ENCODE measurements at places on chromosomes 16 and 17.
A peak's percentile ranks its signal among the peaks of the same experiment; 100 is the strongest.

- H3K36me3 ChIP-seq = peaks cover 23% of the 10 kb centered on the region
- peaks cover 69% of the 10 kb centered on the region for H3K4me1 ChIP-seq
- peak overlapping the region; percentile 89 for H3K4me3 ChIP-seq
- DNase-seq = no peak
- no peaks in the 10 kb centered on the region for H3K27me3 ChIP-seq
- peak overlapping the region; percentile 74 for H3K27ac ChIP-seq
Observed at GRCh38 chr16:8959921-8960787, 3.6 kb downstream of the USP7 start.

GRCh38 chr16:85037050-85037410 lies 9.4 kb downstream of the KIAA0513 start:
- no peak overlapping the region for H3K4me3 ChIP-seq
- H3K27ac ChIP-seq = no peak overlapping the region
- no peak for DNase-seq
- H3K4me1 ChIP-seq = peaks cover 5% of the 10 kb centered on the region
- H3K27me3 ChIP-seq = no peaks in the 10 kb centered on the region

GRCh38 chr16:78894886-78895285 lies 705.7 kb downstream of the MAF start:
- H3K36me3 ChIP-seq = peaks cover 3% of the 10 kb centered on the region
- H3K27me3 ChIP-seq = no peaks in the 10 kb centered on the region
- H3K27ac ChIP-seq = no peak overlapping the region
- H3K4me3 ChIP-seq = no peak overlapping the region
- peaks cover 40% of the 10 kb centered on the region for H3K4me1 ChIP-seq
- DNase-seq = no peak

GRCh38 chr16:57469046-57469445 lies 6.6 kb downstream of the POLR2C start:
- H3K27me3 ChIP-seq = no peaks in the 10 kb centered on the region
- H3K27ac ChIP-seq = no peak overlapping the region
- no peak overlapping the region for H3K4me3 ChIP-seq

DNA sequence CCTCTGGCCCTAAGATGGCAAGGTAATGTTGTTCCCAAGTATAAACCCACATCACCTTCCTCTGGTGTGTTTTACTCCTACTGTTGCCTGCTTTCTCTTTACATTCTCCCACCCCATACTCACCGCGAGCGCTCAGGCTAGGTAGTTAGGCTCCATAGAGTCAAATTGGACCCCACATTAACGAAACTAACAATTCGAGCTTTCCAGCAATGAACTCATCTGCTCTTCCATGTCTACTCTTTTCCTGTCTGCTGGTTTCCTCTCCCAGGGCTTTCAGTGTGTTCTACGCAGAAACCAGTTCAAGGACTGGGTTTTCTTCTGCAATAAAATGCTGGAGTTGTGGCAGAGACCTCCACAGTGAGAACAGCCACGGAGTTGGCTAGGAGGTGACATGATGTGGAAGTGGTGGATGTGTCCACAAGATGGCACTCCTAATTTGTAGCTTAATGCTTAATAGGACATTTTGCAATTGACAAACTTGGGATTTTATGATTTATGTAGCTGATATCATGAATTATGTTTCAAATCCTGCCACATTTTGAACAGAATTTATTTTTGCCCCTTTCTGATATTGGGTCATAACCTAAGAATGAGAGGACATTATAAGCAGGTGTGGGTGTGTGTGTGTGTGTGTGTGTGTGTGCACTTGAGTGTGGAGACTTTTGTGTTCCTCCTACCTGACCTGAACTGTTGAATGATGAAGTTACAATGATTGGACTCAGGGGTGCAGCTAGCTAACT lies 2.2 kb upstream of the UQCRC2 start:
- H3K27ac ChIP-seq = peak overlapping the region; percentile 90
- H3K4me3 ChIP-seq = peak overlapping the region; percentile 67
- peaks cover 11% of the 10 kb centered on the region for H3K36me3 ChIP-seq
- no peak for DNase-seq
- H3K4me1 ChIP-seq = peaks cover 21% of the 10 kb centered on the region

DNA sequence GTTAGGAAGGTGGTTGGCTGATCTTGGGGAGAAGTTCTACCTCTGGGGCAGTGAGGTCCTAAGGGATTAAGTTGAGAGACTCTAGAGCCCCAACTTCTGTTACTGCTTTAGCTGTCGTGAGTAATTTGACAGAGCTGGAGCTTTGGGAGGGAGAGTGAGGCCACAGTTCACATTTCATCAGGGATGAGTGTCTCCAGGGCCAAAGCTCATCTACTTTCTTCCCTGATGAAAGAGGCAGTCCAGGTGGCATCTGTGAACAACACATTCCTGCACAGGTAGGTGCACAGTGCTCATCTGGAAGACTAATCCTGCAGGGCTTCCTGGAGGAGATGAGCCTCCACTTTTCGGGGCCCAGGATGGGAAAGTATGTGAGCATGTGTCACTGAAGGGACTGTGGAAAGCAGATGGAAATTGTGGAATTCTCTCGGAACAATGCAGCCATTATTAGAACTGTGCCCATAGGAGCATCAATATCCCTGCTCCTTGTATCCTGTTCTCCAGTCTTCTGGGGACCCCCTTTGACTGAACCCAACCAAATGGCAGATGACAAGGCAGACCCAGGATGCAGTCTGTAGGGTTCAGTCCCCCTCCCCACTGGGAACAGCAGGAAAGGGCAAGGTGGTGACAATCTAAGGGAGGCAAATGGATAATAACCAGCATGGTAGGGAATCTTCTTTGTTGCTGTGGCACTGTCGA lies 9.0 kb downstream of the DYNLL2 start:
- no peak overlapping the region for H3K4me3 ChIP-seq
- H3K27me3 ChIP-seq = no peaks in the 10 kb centered on the region
- peaks cover 30% of the 10 kb centered on the region for H3K36me3 ChIP-seq

GRCh38 chr16:8168016-8168415 lies 422.3 kb downstream of the TMEM114 start:
- no peak overlapping the region for H3K27ac ChIP-seq
- H3K27me3 ChIP-seq = no peaks in the 10 kb centered on the region
- no peaks in the 10 kb centered on the region for H3K4me1 ChIP-seq
- no peaks in the 10 kb centered on the region for H3K36me3 ChIP-seq
- DNase-seq = no peak
